ENCODE measurements at places on chromosomes 2 and 18. TPM values are rescaled to one million over a fixed set of nuclear protein-coding genes. Genes with fewer than 3 reads are reported as not detected.

DNA sequence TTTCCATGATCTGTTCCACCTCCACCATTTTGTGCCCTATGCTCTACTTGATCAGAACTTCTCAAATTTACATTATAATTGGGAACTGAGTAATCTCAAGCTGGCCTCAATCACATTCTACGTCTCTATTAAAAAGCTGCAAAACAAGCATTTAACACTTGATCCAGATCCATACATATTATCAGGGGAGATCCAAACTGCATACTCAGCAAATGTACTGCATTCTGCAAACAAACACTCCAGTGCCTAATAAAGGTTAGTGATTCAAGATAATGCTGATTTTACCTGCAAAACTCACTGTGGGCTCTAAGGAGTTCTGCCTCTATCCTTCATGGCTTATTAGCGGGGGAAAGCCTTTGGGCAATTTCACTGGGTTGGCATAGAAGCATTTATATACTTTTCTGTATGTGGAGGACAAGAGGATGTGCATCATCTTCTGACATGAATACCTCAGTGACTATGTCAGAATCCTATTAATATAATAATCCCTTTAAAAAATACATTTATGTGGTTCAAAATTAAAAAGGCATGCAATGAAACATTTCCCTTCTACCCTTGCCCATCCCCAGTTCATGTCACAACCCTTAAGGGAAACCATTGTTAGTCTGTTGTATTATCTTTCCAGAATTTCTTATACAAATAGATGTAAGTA is 40.2 kb downstream of the GALNT14 start:
- DNase-seq, result no peak

GALR1 gene
- 0.05 TPM for total RNA-seq

MC2R gene
- not detected for total RNA-seq

- DNase-seq, result no peak
These were observed 10.4 kb downstream of the KCNE4 start for GRCh38 chr2:223062396-223062795.

DNA sequence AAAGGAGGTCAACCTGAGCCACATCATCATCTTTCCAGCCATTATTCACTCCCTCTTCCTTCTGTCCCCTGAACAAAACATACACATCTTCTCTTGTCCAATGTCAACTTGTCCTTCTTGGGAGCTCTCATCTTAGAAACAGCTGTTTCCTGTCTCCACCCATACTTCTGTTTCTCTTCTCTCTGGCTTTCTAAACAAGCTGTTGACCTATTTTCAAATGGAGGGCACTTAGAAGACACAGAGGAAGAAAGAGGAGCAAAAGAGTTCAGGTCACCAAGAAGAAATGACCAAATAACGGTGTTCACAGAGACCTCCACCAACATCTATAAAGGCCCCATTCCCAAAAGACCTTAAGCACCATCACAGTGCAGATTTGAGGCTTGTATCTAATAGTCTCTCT is 355.9 kb upstream of the HNRNPA3 start:
- no peak for DNase-seq

GRCh38 chr18:21479721-21480120 is 120.8 kb downstream of the ESCO1 start:
- DNase-seq, result no peak

DNA sequence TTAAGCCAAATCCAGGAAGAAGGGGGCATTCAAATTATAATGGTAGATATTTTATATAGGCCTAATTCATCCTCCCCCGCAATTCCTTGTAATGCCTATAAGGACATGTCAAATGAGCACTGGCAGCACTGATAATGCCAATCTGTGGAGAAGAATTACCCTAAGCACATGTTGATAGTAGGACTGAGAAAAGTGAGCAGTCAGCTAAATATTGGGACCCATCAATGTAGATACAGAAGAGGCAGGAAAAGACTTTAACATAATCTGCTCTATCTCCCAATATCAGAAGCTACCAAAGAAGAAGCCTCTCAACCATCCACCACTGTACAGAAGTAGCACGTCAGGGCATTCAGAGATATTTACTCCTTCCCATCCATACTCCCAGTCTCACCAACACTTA is 101.3 kb upstream of the REG3A start:
- DNase-seq, result no peak

- no peak for DNase-seq
These were observed 13.1 kb upstream of the E2F6 start for GRCh38 chr2:11478899-11479605.

DNA sequence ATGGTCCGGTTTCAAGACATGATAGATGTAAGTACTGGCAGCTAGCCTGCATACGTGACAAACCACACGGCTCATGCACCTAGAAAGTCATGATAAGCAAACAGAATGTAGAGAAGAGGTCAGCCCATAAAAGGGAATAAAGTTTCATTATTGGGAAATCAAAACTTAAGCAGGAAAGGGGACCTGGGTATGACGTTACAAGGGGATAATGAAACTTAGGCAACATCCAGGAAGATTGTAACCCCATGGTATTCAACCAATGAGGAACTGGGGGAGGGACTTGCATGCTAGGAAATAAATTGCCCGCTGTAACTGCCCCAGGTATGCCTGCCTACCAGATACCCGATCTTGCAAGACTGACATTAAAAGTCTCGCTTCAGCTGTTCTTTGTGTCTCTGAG is 1679.0 kb downstream of the SUCLG1 start:
- no peak for DNase-seq

DNA sequence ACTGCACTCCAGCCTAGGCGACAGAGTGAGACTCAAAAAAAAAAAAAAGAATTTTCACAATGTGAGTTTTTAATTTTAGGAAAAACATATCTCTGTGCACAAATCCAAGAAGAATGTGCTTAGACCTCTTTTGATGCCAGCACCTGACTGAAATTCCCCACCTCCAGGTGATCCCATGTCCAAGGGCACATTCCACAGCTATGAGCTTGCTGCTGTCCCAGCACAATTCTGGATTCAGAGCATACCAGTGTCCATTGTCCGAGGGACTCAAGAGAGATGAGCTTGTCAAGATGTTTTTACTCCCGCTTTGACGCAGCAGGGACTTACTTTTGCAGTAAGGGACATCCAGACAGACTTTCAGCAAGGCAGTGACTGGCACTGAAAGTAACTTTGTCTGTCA is 489.1 kb upstream of the ACVR2A start:
- DNase-seq, result no peak

CD207 gene
- 0.42 TPM for total RNA-seq

DNA sequence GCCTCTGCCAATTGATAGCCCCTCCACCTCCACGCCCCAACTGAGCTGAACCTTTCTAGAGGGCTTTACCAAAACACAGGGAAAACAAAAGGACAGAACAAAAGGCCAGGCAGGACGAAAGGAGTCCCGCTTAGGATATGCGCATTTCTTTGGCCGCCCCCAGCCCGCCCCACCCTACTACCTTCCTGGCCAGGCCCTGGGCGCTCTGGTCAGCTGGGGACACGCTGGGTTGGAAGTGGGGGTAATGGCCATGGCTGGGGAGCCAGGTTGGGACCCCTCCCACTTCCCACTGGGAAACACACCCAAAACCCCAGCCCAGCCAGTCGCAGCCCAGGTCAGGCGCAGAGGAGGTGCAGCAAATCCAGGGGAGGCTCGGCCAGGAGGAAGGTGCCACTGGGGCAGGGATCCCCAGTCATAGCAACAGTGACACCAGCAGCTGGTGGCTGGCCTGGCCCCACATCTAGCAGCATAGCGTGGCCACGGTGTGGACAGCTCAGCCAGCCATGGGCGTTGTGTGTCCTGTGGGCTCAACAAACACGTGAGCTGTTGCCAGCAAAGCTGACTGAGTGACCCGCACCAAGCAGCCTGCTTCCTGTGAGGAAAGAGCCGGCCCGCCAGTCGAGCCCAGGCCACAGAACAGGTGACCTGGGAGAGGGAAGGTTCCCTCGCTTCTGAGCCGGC is 24.6 kb upstream of the B3GNT7 start:
- peak; percentile 80 for DNase-seq

- DNase-seq, result no peak
These were observed 510.1 kb upstream of the PIK3C3 start for GRCh38 chr18:41444943-41445342.

All from posterior vena cava (tissue), 2 donors.